ENCODE measurements at places on chromosomes 2 and 18.
A peak's percentile ranks its signal among the peaks of the same experiment; 100 is the strongest.

- DNase-seq = no peak
These were observed 116.0 kb downstream of the FAM161A start for GRCh38 chr2:61737841-61738240.

DNA sequence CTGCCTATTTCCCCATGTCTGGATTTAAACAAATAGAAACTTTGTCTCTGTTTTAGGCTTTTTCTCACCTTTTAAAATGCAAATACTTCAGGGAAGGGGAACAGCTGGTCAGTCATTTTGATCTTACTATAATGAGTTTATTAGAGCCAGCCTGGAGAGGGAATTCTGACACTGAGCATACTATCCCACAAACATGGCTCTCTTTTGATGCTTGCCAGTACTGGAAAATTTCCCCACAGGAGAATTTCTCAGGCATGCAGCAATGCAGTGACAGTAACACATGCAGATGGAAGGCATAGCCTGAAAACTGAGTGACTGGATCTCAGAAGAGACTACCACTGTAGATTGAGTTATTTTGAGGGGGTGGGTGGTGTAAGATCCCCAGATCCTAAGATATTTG is 974.3 kb upstream of the CELF4 start:
- DNase-seq = no peak

- no peak for DNase-seq
These were observed 151.8 kb downstream of the SH3RF3 start for GRCh38 chr2:109280804-109281203.

- no peak for DNase-seq
These were observed 978.4 kb upstream of the KLHL29 start for GRCh38 chr2:22406625-22407024.

DNA sequence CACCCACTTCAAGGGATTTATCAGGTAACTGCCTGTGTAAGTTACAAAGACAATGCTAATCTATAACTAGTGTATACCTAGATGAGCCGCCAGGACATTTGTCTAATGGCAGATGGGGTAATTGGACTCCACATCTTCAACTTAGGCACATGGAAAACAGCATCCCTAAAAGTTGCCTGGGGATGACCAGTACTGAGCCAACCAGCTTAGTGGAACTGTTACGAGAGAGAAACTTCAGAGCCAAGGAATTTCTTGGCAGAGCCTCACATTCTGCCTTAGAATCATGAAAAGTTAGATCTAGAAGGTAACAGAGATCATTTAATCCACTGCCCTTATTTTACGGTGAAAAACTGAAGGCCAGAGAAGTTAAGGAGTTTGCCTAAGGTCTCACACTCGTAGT is 15.5 kb upstream of the CLASP1 start:
- no peak for DNase-seq

DNA sequence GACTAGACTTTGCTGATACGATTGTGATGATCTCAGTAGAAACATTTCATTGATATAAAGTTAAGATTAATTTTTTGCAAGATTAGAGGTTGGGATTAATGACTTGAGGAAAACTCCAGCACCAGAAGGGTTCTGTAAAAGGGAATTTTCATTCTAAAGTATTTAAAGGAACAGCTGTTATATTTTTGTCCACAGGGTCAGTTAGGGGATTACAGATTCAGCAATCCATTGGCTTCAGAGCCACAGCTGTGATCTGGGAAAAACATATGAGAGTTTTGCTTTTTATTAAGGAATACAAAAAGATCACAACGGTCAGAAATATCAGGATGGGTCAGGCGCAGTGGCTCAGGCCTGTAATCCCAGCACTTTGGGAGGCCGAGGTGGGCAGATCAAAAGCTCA is 19.6 kb upstream of the REV1 start:
- DNase-seq = no peak

- DNase-seq = no peak
These were observed 4.2 kb upstream of the CAPN14 start for GRCh38 chr2:31221544-31221943.

DNA sequence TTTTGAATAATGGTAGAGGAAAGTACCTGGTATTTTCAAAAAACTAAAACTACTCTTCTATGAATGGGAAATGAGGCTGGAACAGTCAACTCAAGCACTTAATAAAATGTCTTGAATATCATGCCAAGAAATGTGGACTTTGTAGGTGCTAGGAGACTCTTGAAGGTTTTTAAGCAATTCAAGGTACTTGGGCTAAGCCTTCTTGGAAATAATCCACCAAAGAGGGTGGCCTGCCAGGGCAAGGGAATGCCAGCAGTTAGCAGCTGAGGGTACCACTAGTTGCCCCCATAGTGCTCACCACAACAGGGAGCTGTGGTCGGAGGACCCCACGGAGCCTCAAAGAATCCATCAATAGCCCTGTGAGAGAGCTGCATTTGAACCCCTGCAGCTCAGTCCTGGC is 14.6 kb upstream of the ACYP2 start:
- no peak for DNase-seq

DNA sequence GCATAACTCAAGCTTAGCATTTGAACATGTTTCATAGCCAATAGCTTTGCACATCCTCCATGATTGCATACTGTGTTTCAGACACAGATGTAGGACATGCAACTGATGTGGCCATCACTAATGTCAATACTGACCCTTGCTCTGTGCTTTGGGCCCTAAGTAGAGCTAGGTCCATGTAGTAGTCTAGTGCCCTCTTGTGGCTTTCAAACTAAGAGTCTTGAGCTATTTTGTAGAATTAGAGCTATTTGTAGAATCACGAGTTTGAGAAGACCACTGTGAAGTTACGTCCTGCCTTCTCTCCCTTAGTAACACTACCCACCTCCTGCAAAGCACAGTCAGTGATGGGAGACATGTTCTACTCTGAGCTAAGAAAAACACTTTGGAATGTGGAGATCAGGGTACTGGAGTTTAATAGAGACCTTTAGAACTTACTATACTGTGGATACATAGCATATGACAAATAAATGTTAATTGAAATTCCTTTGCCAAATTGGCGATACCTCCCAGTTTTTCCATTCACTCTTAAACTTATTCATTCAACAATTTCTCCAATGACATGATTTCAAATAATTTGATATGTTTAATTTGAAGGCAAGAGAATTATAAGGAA is 306.5 kb upstream of the TNP1 start:
- DNase-seq = peak; percentile 1

- no peak for DNase-seq
These were observed 24.6 kb downstream of the GPR55 start for GRCh38 chr2:230900336-230900995.

GRCh38 chr2:134253117-134253704 is 661 bp upstream of the MGAT5 start:
- no peak for DNase-seq

DNA sequence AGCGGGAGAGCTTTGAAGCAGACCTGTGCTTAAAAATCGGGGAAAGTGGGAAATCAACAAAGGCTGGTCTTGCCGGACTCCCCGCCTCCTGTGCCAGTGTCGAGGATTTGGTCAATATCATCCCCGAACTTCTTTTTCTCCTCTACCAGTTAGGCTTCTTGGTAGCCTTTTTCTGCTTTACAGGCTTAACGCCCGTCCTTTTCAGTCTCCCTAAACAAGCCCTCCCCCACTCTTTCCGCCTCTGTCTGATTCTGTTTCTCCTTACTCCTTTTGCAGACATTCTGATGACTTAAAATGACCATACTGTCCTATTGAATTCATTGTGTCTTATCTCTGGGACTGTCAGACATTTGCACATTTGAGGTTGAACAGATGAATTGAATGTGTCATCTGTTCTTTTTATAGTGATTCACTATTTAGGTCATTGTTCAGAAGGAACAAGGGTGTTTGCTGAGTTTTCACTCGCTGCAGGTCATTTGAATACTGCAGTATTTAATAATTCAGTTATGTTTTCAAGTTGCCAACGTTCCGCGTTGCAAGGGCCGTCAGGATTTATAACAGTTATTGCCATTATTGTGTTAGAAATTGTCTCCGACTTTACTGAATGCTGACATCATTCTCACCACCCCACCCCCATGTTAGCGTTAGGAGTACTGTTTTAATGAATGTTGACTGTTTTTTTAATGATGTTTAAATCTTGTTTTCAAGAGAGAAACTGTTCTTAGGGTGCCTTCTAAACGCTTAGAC is 1.1 kb downstream of the ITGAV start:
- DNase-seq = no peak

DNA sequence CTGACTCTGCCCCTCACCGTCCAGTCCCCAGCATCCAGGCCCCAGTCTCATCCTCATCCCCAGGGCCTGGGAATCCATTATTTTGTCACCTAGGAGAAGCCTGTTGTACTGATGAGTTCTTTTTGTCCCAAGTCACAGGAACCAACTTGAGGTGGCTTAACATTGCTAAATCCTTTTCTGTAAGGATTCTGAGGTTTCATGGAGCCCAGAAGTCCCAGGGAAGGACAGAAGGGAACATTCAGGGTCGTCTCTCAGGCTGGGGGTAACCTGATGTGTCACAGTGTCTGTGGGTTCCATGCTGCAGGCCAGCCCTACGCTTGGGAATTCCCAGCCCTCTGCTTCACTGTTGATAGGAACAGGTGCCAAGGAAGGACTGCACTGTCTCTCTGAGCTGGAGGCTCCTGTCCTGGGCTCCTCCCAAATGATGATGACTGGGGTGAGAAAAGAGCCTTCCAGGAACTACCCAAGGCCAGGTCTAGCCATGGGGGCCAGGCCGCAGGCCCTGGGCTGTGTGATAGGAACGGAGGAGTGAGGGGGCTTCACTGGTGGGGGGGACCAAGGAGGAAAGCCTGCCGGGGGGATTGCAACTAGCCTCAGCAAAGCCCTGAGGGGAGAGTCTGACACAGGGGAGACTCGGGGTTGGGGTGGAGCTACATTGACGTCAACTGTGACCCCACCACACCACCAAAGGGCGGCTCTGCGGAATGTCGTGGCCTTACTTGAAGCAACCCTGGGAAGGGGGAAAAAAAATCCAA is 145.7 kb downstream of the SMAD7 start:
- no peak for DNase-seq

- DNase-seq = no peak
These were observed 46.2 kb downstream of the RBKS start for GRCh38 chr2:27843992-27844391.

GRCh38 chr2:133012847-133013734 is 343.1 kb upstream of the LYPD1 start:
- no peak for DNase-seq

- DNase-seq = no peak
These were observed 3.4 kb downstream of the CCDC93 start for GRCh38 chr2:118010473-118010872.

- no peak for DNase-seq
These were observed 151.0 kb downstream of the TRIB2 start for GRCh38 chr2:12867631-12868287.

DNA sequence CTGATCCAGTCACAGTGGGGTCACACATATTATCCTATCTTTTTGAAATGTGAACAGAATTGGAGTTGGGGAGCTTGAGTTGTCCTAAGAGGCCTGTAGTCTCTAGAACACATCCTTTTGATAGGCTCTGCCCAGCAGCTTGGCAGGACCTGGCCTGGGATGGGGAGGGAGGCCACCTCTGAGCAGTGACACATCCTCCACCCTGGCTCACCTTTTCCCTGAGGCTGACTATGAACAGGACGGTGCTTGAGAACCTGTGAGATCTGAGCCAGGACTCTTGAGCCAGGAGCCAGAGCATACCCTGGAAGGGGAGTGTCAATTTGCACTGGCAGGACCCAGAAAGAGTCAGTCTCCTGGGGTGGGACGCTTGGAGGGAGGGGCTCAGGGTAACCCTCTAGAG is 17.7 kb upstream of the ATP6V1B1 start:
- DNase-seq = no peak

DNA sequence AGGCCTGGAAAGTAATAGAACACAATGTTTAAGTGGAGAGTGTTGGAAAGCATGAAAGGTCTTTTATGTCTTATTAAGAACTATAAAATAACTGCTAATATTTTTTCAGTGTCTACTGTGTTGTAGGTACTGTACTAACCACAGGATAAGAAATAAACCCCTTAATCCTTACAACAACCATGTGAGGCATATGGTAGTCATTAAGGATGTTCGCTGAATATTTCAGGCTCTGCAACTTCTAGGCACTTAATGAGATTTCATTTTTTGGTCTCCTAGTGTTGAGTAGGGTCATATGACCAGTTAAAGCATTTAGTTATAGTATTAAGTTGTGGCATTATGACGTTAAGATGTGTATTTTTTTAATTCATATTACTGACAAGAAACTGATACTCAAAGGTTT is 346.6 kb upstream of the KCNH7 start:
- no peak for DNase-seq

GRCh38 chr2:105057005-105057404 is 19.1 kb downstream of the MRPS9 start:
- DNase-seq = no peak

- no peak for DNase-seq
These were observed 102.2 kb upstream of the FZD7 start for GRCh38 chr2:201931475-201931874.

DNA sequence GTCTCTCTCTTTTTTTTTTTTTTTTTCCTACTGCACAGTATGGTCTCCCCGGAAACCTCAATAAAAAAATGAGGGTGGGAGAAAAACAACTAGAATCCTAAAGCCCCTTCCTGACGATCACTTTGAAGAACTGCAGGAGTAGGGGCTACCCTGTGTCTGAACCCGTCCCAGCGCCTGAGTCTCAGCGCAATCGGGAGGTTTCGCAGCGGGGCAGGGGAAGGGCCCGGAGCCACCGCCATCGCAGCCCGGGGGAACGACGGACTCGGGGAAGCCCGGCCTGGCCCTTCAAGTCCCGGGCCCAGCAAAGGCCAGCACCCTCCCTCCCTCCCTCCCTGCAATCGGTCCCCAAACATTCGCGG is 411 bp downstream of the NARS1 start:
- DNase-seq = no peak

- no peak for DNase-seq
These were observed 14.1 kb upstream of the MEX3C start for GRCh38 chr18:51211552-51211951.

DNA sequence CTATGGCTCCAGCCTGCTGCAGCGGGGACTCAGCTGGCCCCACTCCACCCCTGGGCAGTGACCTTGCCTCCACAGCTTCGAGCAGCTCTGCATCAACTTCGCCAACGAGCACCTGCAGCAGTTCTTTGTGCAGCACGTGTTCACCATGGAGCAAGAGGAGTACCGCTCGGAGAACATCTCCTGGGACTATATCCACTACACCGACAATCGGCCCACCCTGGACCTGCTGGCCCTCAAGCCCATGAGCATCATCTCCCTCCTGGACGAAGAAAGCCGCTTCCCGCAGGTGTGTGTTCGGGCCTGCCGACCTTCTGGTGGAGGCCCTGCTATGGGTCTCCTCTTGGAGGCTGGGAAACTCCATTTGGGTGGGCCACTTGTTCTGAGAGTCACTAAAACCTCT is 48.6 kb downstream of the MYO7B start:
- no peak for DNase-seq

DNA sequence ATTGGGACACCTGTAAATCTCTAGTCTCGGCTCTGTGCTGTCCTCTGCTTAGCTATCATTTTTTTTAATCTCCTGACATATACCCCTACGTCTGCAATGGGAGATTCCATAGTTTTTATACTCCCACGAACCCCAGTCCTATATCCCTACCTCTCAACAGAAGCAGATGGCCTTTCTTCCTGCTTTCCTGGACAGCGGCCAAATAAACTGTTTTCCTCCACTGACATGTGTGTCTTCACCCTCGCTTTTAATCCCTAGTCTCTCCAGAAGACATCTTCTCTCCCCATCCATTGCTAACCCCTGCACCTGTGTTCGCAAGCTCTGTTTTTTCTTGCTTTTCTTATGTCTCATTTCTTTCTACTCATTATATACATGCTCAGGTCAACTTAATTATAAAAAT is 395.4 kb downstream of the EPHA4 start:
- DNase-seq = no peak
